Stimulated activated CD8-positive, alpha-beta memory T cell treated with anti-CD3 and anti-CD28 coated beads, Interleukin-7, amount 100 ng/mL, for 1 hour (primary cell): ENCODE measurements at places on chromosomes 11 and 22.

DNA sequence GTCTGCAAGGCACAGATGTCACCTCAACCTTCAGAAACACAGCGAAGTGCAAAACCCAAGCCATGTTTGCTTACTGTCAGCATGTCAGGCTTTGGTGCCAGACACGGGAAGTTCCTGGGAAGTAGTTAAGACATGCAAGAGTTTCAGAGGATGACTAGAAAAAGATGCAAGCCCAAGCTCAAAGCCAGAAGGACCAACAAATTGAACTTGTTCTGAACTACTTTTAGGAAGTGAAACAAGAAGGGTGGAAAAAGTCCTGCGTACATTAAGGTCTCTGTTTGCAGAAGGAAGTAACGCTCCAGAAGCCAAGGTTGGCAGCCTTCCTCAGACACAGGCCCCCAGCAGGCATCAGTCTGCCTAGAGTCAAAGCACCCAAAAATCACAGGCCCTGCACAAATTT lies 2.6 kb downstream of the AP1B1 start:
- no peak for DNase-seq

GRCh38 chr11:75576499-75576918 lies 14.5 kb downstream of the SERPINH1 start:
- no peak for DNase-seq

DNA sequence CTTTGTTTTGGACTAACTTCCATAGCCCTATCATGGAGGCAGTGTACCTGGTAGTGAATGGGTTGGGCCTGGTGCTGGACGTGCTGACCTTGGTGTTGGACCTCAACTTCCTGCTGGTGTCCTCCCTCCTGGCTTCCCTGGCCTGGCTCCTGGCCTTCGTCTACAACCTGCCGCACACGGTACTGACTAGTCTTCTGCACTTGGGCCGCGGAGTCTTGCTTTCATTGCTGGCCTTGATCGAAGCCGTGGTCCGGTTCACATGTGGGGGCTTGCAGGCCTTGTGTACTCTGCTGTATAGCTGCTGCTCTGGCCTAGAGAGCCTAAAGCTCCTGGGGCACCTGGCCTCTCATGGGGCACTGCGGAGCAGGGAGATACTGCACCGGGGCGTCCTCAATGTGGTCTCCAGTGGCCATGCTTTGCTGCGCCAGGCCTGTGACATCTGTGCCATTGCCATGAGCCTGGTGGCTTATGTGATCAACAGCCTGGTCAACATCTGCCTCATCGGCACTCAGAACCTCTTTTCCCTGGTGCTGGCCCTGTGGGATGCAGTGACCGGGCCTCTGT lies 846 bp downstream of the RNF26 start:
- DNase-seq, result no peak

GRCh38 chr22:46122511-46122971 lies 27.8 kb upstream of the PPARA start:
- DNase-seq, result peak; percentile 57

- no peak for DNase-seq
Measured at GRCh38 chr11:39365809-39366436, 2093.5 kb downstream of the LRRC4C start.

DNA sequence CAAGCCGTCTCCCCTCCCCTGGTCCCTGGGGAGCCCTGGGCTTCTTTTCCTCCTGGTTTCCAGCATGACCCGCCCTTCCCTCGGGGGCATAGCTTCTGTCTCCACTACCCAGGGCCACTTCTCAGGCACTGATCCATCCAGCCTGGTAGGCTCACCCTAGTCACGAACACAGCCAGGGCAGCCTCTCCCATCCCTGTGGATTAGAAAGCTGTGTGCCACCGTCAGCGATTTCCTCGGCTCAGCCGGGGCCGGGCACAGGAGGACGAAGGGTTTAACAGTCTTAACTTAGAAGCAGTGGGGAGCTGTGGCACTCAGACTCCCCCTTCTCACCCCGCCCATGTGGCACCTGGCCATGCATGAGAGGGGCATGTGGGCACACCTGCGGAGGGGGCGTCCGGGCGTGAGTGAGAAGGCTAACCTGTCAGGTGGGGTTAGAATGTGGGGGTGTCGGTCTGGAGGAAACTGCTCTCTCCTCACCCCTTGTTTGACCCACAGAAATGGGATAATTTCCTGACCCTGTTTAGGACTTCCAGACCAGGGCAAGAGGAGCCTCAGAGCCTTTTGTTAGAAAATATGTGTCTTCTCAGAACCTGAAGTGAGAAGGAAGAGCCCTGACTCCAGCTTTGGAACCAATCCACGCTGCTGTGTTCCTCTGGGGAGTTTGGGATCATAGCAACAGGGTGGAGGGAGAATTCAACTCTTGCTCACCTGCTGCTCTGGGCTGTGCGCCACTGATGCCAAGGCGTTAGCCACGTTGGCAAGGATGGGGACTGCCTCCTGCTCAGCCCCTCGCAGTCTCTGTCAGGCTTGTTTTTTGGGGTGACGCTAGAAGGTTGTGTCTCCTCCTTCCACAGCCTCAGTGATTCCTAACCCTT lies 14.6 kb downstream of the GLB1L2 start:
- DNase-seq, result no peak

GRCh38 chr11:8930456-8931175 lies 2.1 kb downstream of the C11orf16 start:
- no peak for DNase-seq

- DNase-seq, result no peak
Measured at GRCh38 chr11:7905961-7906429, 25.1 kb downstream of the OR10A6 start.

DNA sequence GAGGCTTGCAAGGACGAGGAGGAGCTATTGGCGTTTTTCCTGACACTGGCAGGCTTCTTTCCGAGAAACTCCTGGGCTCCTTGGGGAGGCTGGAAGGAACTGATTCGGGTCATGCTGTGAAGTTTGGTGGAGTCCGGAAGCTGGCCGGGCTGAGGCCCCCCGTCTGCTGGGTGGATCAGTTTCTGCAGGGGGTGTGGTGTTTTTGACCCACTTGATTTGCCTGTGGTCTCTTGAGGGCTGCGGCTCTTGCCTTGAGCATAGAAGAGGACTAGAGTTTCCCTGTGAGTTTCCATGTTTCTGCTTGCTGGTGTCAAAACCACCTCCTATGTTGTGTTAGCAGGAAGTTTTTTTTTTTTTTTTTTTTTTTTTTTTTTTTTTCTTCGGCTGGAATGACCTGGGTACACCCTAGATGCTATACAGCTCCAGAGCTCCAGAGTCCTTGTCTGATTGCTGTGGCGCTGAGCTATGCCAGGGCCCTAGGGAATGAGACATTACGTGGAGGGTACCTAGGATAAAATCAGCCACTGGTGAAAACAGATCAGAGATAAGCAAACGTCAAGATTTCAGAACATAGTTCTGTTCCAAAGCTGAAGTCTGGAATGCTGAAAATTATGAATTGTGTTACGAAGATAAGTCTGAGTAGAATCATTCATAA lies 728 bp downstream of the TBC1D22A start:
- DNase-seq, result no peak

GRCh38 chr22:38704654-38705234 lies 1.0 kb upstream of the GTPBP1 start:
- no peak for DNase-seq

- DNase-seq, result no peak
Measured at GRCh38 chr11:6415797-6416196, 3.1 kb downstream of the APBB1 start.

GRCh38 chr11:75496305-75496752 lies 29.4 kb downstream of the GDPD5 start:
- no peak for DNase-seq

GRCh38 chr11:82523141-82523540 lies 210.5 kb downstream of the FAM181B start:
- no peak for DNase-seq

DNA sequence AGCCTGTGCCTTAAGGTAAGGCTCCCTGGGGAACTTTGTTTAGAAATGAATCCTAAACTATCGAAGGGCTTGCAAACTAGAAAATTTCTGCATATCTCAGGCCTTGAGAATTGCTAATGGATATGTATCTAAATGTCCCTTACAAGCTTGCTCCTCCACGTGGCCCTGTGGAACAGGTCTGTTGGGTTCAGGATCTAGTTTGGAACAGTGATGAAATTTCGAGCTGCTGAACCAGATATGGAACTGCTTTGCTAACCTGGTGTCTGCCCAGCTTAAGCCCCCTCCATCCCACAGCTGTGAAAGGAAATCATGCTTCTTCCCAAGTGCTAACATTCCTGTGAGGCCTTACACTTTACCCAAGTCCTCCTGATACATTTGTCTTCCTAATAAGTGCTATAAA lies 11.6 kb downstream of the SREBF2 start:
- no peak for DNase-seq

- DNase-seq, result no peak
Measured at GRCh38 chr11:35324981-35325380, 94.4 kb downstream of the SLC1A2 start.

GRCh38 chr11:117885777-117886176 lies 9.3 kb upstream of the FXYD6 start:
- no peak for DNase-seq

DNA sequence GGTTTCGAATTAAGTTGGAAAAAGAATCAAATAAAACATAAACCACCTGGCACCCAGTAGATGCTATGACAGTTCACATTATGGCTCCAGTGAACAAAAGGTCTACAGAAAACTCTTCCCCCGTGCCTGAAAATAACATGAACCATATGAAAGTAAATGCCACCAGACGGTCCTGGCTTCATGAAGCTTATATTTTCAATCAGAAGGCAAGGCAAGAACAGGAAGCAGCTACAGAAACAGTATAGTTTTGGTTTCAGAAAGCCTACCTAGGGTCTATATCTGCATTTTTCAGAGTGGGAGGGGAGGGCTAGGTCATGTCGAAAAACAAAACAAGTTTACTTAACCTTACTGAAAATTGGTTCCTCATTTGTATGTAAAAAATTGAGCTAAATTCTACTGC lies 9.8 kb downstream of the RAB30 start:
- DNase-seq, result no peak

- no peak for DNase-seq
Measured at GRCh38 chr22:35995348-35995747, 33.3 kb downstream of the RBFOX2 start.

DNA sequence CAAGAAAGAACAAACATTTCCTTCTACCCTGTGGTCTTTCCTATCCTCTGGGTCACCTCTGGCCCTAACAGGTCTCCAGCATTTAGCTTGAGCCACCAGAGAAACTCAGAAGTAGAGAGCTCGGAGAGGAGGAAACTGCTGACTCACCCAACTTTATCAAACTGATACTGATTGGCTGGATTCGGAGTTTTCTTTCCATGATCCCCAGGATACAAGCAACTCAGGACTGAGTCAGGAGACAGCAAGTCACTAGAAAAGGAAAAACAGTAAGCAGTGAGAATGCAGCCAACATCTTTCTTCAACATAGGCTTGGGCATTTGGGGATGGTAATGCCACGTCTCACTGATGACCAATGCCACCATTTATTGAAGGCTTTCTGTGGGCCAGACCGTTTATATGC lies 32.7 kb downstream of the THOC5 start:
- no peak for DNase-seq

DNA sequence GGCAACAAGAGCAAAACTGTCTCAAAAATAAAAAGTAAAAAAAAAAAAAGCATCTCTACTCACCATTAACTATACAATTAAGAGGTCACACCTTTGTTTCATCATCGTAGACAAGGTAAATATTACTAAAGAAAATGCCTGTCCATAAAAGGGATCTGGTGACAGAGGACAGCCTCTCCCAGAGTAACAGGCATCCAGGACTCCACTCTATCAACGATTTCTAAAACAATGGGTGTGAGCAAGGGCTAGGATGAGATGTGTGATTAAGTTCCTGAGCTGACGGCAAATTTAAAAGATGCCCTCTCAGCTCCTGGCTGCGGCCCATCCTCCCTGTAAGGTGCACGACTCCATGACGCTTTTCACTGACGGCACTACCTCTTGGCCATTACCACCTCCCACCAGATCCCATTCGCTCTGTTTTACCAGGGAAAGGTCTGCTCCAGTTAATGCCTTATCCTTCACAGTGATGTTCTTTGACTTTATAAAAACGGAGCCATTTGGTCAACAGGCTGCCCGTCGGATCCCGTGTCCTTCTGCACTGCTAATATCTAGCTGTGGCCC lies 2.3 kb upstream of the TMEM45B start:
- no peak for DNase-seq

DNA sequence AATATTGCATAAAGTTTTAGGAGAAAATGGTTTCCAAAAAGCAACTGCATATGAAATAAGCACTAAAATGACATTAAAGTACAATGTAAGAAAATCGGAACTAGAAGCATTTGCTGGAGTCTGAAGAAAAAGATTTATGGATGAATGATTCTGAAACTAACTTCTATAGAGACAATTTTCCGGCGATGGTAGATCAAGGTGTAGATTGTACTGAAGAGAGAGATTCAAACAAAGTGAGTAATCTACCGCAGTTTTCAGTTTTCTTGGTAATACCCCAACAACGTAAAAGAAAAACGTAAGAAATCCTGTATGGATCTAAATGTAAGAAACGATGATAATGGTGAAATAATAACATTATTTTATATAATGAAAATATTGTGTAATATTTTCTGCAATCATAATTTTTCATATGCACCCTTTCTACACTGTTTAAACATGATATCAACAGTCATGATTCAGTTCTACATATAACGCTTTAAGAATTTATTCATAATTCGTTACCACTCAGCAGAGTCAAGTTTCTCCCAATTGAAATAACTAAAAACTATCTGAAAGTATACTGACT lies 1.8 kb upstream of the CDPF1 start:
- DNase-seq, result no peak

GRCh38 chr11:64373598-64373974 lies 14.6 kb downstream of the RPS6KA4 start:
- DNase-seq, result no peak

DNA sequence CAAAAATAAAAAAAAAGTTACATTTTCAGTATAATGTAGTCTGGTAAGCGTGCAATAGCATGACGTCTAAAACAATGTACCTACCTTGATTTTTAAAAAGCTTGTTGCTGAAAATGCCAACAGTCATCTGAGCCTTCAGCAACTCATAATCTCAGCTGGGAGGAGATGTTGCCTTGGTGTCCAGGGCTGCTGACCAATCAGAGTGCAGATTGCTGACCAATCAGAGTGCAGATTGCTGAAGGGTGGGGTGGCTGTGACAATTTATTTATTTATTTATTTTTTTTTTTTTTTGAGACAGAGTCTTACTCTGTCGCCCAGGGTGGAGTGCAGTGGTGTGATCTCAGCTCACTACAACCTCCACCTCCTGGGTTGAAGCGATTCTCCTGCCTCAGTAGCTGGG lies 17.8 kb downstream of the ZBED4 start:
- DNase-seq, result no peak

- DNase-seq, result no peak
Measured at GRCh38 chr22:31826443-31826842, 72.6 kb downstream of the DEPDC5 start.
